Left lung (tissue), 14 donors: ENCODE measurements at places on chromosomes 6 and 20. TPM values are rescaled to one million over a fixed set of nuclear protein-coding genes. Genes with fewer than 3 reads are reported as not detected.
A peak's percentile ranks its signal among the peaks of the same experiment; 100 is the strongest.

- peak overlapping the region; percentile 55 for H3K27ac ChIP-seq
- no peaks in the 10 kb centered on the region for H3K27me3 ChIP-seq
- peaks cover 19% of the 10 kb centered on the region for H3K4me1 ChIP-seq
- DNase-seq: no peak
Measured at GRCh38 chr20:10667560-10668167, 6.1 kb downstream of the JAG1 start.

Gene FLRT3
- total RNA-seq: 124 TPM

- DNase-seq: no peak
- H3K4me3 ChIP-seq: no peak overlapping the region
- H3K36me3 ChIP-seq: no peaks in the 10 kb centered on the region
- no peaks in the 10 kb centered on the region for H3K27me3 ChIP-seq
- no peak overlapping the region for H3K27ac ChIP-seq
- H3K4me1 ChIP-seq: peaks cover 28% of the 10 kb centered on the region
Measured at GRCh38 chr6:46048646-46049297, 33.1 kb upstream of the CLIC5 start.

Gene ID4
- 35.8 TPM for total RNA-seq

Gene NR2E1
- not detected for total RNA-seq

- no peak overlapping the region for H3K4me3 ChIP-seq
- H3K27ac ChIP-seq: no peak overlapping the region
- H3K36me3 ChIP-seq: no peaks in the 10 kb centered on the region
- no peaks in the 10 kb centered on the region for H3K27me3 ChIP-seq
- no peaks in the 10 kb centered on the region for H3K4me1 ChIP-seq
- no peak for DNase-seq
Measured at GRCh38 chr6:21836277-21836676, 242.7 kb downstream of the SOX4 start.

DNA sequence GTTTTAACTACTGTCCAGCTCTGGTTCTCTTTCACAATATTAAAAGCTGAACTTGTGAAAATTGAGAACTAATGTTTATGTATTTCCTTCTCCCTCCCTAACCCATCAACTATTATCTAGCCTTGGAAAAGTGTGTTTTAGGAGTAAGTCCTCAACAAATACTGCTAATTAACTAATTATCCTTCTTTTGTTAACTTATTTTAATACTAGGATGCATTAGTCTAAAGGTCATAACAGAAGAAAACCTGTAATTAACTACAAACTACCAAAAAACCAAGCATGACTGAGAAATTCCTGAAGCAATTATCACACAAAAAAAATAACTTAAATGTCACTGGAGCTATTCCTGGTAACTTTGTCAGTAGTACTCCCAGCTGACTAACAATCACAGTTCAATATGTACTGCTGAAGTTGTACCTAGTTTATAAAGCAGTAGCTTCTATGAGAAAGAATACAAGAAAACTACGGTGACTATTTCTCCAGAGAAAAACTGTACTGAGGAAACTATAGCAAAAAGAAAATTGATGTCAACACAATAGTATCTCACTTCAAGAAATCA, 301.9 kb downstream of the LAMA2 start:
- no peak overlapping the region for H3K4me3 ChIP-seq
- no peaks in the 10 kb centered on the region for H3K27me3 ChIP-seq
- H3K36me3 ChIP-seq: no peaks in the 10 kb centered on the region
- no peaks in the 10 kb centered on the region for H3K4me1 ChIP-seq
- H3K27ac ChIP-seq: no peak overlapping the region
- DNase-seq: no peak

DNA sequence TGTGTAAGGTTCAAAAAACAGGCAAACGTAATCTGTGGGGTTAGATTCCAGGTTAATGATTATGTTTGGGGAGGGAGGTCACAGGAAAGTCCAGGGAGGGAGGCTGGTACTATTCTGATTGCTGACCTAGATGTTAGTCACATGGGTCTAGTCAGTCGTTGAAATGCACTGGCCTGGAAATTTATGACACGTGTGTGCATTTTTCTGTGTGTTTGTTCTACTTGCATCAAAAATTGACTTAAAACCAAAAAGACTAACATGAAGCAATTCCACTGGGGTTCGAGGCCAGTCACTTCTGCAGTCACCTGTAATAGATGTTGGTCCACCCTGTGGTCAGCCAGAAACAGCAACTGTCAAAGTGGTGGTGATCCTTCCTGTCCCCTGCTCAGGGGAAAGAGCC, 104.2 kb upstream of the MLN start:
- no peaks in the 10 kb centered on the region for H3K36me3 ChIP-seq
- H3K4me1 ChIP-seq: no peaks in the 10 kb centered on the region
- no peaks in the 10 kb centered on the region for H3K27me3 ChIP-seq
- H3K27ac ChIP-seq: no peak overlapping the region

GRCh38 chr20:41386502-41387427, 20.1 kb upstream of the EMILIN3 start:
- no peaks in the 10 kb centered on the region for H3K36me3 ChIP-seq
- H3K27ac ChIP-seq: no peak overlapping the region
- no peak overlapping the region for H3K4me3 ChIP-seq
- peaks cover 5% of the 10 kb centered on the region for H3K27me3 ChIP-seq

Gene GPR6
- not detected for total RNA-seq

- H3K27me3 ChIP-seq: peaks cover 9% of the 10 kb centered on the region
- no peak overlapping the region for H3K27ac ChIP-seq
- H3K4me1 ChIP-seq: peaks cover 10% of the 10 kb centered on the region
- DNase-seq: no peak
- no peaks in the 10 kb centered on the region for H3K36me3 ChIP-seq
Measured at GRCh38 chr20:62873280-62873679, 11.7 kb upstream of the TCFL5 start.

- H3K4me3 ChIP-seq: no peak overlapping the region
- no peak overlapping the region for H3K27ac ChIP-seq
- H3K36me3 ChIP-seq: no peaks in the 10 kb centered on the region
- no peaks in the 10 kb centered on the region for H3K27me3 ChIP-seq
Measured at GRCh38 chr6:1872649-1873131, 263.0 kb downstream of the FOXC1 start.

Gene NNAT
- total RNA-seq: 3.8 TPM

DNA sequence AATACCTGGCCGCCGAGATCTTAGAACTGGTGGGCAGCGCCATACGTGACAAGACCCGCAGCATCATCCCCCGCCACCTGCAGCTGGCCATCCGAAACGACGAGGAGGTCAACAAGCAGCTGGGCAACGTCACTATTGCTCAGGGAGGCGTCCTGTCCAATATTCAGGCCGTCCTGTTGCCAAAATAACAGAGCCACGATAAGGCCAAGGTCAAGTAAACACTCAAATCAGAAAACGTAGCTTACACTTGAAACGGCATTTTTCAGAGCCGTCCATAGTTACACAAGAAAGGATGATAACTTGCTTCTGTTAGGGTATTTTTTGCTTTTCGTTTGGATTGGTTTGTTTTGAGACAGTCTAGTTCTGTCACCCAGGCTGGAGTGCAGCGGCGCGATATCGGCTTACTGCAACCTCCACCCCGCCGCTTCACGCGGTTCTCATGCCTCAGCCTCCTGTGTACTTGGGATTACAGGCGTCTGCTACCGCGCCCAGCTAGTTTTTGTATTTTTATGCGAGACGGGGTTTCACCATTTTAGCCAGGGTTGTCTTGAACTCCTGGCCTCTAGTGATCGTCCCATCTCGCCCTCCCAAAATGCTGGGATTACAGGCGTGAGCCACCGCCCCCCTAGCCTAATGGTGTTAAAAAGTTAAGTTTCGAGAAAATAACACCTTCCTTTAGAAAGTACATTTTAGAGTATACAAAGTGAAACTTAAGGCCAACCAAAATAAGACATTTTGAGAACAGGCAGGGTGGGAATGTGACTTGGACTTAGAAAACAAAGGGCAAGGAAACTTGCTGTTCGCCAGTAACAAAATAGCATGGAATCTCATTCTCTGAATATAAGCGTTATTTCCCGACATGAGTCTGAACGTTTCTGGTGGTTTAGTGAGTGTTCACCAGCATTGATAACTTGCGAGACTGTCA, 42.8 kb upstream of the HFE start:
- peak overlapping the region; percentile 30 for H3K4me3 ChIP-seq
- no peaks in the 10 kb centered on the region for H3K36me3 ChIP-seq
- no peak for DNase-seq
- H3K4me1 ChIP-seq: peaks cover 23% of the 10 kb centered on the region
- peak overlapping the region; percentile 91 for H3K27ac ChIP-seq

DNA sequence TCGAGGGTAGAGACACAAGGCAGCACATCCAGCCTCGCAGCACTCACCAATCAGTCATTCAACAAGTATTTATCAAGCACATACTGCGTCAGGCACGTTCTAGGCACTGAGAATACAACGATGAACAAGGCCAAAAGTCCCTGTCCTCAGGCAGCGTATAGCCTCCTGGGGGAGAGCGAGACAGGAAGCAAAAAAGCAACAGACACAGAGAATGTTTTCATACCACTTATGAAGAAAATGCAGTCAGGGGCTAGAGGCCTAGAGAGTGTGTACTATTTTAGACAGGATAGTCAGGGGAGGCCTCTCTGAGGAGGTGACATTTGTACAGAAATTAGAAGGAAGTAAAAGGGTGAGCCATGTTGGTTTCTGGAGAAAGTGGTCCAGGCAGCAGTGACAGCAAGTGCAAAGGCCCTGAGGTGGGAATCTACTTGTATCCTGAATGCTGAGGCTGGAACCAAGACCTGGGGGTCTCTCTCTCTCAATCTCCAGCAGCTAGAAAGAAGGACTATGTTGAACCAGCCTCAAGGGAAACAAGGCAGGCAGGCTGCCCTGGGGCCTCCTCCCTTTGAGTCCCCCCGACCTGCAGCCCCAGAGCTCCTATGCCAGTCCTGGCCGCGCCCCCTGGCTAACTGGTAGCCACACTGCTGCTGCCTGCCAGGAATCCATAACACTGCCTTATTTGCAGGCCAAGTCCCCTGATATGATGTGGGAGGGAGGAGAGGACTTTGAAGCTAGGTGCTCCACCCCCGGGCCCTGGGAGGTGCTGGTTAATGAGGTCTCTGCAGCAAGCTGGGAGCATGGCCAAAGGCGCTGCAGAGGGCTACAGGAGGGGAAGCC, 151.2 kb downstream of the GRM4 start:
- no peak overlapping the region for H3K4me3 ChIP-seq
- peaks cover 12% of the 10 kb centered on the region for H3K27me3 ChIP-seq
- no peak for DNase-seq
- no peaks in the 10 kb centered on the region for H3K36me3 ChIP-seq
- H3K27ac ChIP-seq: no peak overlapping the region

Gene ATP5F1E
- 90.7 TPM for total RNA-seq

- no peaks in the 10 kb centered on the region for H3K4me1 ChIP-seq
- no peaks in the 10 kb centered on the region for H3K27me3 ChIP-seq
- H3K27ac ChIP-seq: no peak overlapping the region
- H3K36me3 ChIP-seq: no peaks in the 10 kb centered on the region
- DNase-seq: no peak
- H3K4me3 ChIP-seq: no peak overlapping the region
Measured at GRCh38 chr20:11853359-11853758, 64.3 kb upstream of the BTBD3 start.

- H3K36me3 ChIP-seq: no peaks in the 10 kb centered on the region
- H3K27me3 ChIP-seq: no peaks in the 10 kb centered on the region
- no peak for DNase-seq
- H3K4me1 ChIP-seq: no peaks in the 10 kb centered on the region
- no peak overlapping the region for H3K27ac ChIP-seq
Measured at GRCh38 chr6:69758214-69758613, 38.6 kb downstream of the LMBRD1 start.

- DNase-seq: no peak
- H3K27ac ChIP-seq: no peak overlapping the region
- peaks cover 4% of the 10 kb centered on the region for H3K4me1 ChIP-seq
- no peaks in the 10 kb centered on the region for H3K27me3 ChIP-seq
- H3K4me3 ChIP-seq: no peak overlapping the region
Measured at GRCh38 chr6:43821101-43821886, 51.3 kb downstream of the VEGFA start.
